ENCODE measurements at places on chromosomes 12 and 14.
A peak's percentile ranks its signal among the peaks of the same experiment; 100 is the strongest.

- DNase-seq, result peak; percentile 66
Measured at GRCh38 chr12:26629864-26630263, 203.1 kb downstream of the ITPR2 start.

- DNase-seq, result no peak
Measured at GRCh38 chr14:76718306-76719040, 42.8 kb upstream of the VASH1 start.

GRCh38 chr12:106780010-106780631, 5.6 kb downstream of the RIC8B start:
- DNase-seq, result peak; percentile 47

DNA sequence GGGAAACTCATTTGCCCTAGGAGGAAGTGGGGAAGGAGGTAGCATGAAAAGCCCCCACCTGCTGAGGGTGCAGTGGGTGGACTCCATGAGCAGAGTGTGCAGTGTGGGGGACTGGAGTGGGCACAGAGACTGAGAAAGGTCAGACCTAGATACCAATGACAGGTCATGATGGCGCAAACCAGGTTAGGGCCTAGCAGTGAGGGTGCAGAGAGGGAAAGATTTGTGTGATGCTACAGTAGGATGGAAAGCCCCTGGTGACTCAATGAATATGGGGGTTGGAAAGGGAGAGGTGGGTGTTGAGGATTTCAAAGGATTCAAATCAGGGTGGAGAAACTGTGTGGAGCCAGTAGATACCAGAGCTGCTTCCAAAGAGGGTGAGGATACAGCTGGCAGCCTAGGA, 319.2 kb downstream of the DPF3 start:
- DNase-seq, result no peak

DNA sequence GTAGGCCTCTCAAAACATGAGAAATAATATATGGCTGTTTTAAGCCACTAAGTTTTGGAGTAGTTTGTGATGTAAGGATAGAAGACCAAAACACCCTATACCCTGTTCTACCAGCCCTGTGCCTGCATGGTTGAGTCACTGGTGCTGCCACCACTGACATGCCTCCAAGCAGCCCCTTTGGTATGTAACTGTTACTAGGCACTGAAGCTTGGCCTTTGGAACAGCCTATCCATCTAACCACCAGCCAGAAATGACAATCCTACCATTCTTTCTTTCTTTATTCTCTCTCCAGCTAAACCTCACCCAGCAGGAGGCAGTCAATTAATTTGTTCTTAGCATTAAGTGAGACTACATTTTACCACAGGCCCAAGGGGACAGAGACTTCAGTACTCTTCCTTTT, 240.3 kb downstream of the MSRB3 start:
- no peak for DNase-seq

DNA sequence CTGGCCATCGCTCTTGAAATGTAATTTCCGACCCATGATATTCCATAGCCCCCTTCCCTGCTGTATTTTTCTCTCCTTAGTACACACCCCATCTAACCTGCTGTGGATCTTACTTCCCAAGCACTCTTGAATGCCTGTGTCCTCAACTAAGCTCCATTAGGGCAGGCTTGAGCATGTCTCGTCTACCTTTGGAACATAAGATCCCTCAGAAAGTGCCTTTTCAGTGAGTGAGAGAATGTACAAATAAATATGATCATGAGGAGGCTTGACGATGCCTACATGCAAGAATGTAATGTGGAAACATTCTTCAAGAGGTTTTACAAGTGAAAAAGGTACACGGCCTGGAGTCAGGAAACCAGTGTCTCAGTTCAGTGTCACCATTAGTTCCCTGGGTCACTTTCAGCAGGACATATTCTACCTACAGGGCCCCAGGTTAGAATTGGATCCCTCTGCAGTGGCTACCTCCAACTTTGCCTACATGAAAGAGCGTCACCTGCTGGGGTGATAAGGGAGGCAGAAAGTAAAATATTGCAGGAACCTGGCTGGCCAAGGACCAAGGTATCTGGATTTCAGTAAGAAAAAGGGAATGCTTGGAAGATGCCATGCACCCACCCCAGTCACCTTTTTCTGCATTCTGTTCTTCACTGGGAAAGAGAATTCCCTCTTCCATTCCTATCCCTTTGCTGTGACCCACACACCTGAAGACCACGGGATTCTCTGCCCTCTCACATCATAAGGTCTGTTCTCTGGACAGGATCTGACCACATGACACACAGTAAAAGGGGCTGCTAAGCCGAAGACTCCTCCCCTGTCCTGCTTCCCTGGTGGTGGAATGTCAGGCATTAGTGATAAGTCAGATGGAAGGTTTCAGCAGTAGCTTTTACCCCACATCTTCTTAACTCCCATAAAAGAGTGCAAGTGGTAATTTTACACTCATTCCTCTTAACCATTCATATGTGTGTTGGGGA, 24.6 kb upstream of the SERPINA1 start:
- peak; percentile 21 for DNase-seq

DNA sequence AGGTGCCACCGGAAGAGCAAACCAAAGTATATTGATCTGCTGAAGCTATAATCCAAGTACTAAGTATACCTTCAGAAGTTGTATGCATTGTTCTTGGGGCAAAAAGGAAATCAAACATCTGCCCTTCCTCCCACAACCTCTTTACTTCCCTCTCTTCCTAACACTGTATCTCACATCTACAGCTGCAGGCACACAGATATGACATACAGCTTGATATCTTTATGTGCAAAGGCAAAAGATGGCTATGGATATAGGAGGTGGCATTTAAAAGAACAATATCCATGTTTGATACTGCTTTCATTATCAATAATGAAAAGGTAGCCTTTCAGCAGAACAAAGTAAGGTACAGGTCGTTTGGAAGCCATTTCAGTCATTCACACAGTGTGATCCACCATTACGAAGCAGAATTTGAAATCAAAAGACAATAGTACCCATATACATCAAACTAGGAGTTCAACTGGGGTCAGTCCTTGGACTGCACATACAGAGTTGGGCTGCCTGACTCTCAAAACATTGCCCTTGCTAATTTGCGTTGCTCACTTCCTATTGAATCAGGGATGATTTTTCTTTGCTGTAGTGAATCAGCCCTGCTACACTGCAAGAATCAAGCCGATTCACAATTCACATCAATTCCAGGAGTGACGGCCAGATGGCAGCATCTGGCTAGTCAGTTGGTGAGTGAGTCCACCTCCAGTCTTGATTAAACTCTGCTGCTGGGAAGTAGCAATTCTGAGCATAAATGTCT, 8.9 kb downstream of the ANG start:
- DNase-seq, result peak; percentile 78

DNA sequence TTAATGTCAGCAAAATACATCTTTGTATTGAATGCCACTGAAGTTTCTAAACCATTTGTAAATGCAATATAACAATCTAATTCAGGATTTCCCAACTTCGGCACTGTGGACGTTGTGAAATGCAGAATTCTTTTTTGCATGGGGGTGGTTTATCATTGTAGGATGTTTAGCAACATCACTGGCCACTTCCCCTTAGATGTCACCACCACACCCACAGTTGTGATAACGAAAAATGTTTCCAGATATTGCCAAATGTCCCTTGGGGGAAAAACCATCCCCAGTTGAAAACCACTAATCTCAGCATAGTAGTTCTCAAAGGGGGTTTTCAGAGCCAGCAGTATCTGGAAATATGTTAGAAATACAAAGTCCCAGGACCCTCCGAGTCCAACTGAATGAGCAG, 203.3 kb downstream of the NAV3 start:
- peak; percentile 90 for DNase-seq

GRCh38 chr12:58701536-58701935, 218.8 kb downstream of the LRIG3 start:
- no peak for DNase-seq

DNA sequence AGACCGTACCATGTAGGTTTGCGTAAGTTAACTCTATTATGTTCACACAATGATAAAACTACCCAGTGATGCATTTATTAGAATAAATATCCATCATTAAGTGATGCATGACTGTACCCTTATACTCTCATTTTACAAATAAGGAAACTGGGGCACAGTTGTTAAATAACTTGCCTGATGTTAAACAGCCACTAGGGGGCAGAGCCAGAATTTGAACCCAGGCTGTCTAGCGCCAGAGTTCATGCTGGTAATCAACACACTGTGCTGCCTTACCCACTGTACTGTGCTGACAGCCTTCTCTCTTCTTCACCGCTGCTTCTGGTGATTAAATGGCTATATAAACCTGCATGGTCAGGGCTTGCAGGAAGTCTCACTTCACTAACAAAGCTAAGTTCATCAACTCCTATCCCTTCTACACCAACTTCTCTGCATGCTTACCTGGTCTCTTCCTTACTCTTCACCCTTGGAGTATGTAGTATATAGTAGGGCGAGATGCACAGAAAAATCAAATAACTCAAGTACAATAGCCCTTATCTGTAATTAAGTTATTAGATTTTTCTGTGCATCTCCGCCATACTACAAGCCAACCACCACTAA, 43.6 kb upstream of the APPL2 start:
- DNase-seq, result peak; percentile 39

GRCh38 chr14:96030108-96030760, 8.9 kb upstream of the C14orf132 start:
- DNase-seq, result no peak

DNA sequence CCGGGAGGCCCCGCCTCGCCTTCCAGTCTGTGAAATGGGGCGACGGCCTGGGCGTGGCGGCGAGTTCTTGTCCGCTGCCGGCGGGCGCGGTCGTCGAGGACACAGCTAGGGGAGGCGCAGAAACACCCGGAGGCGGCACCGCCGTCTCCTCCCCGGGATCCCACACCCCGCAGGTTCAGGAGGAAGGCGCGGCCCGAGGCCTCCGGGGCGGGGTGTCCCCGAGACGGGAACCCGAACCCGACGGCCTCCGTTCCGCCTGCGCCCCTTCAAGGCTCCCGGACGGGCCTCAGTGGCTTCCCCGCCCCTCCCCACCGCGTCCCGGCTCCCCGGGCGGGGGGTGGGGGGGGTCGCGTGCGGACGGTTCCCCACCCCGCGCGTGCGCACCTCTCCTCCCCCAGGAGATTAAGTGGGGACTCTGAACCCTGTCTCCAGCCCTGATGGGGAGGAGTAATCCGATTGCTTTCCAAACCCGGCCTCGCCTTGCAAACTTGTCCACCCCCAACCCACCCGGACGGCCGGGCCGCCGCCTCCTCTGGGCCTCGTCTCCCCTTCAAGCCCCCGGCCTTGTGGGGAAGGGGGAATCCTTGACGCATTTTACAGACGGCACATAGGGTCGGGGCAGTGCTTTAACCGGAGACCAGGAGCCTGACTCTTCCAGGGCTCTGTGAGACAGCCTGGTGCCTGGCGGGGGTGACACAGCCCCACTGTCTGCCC, 35.3 kb upstream of the ANKRD9 start:
- DNase-seq, result no peak

GRCh38 chr12:51841727-51842126, 6.8 kb downstream of the FIGNL2 start:
- no peak for DNase-seq

- no peak for DNase-seq
Measured at GRCh38 chr14:76921088-76921399, 94.8 kb downstream of the LRRC74A start.

- no peak for DNase-seq
Measured at GRCh38 chr14:22794551-22794951, 20.7 kb downstream of the SLC7A7 start.

GRCh38 chr12:80120994-80121393, 21.7 kb downstream of the OTOGL start:
- DNase-seq, result no peak

DNA sequence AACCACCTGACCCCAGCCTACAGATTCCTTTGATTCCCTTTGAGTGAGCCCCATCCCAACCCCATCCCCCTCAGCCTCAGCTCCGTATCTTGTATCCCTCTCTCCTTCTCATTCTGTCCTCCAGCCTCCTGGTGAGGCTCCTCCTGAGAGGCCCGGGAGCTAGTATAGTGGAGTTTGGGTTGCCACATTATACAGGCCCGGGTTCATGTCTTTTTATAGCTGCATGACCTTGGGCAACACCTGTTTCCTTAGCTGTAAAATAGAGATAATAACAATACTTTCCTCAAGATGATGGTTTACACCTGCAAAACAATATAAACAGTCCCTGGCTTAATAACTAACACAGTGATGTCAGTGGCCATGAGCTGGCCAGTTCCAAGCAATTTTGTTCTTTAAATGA, 89.8 kb downstream of the STAB2 start:
- no peak for DNase-seq

GRCh38 chr12:88895634-88896033, 315.4 kb upstream of the KITLG start:
- DNase-seq, result no peak

- no peak for DNase-seq
Measured at GRCh38 chr12:6177642-6178358, 22.4 kb upstream of the CD9 start.

DNA sequence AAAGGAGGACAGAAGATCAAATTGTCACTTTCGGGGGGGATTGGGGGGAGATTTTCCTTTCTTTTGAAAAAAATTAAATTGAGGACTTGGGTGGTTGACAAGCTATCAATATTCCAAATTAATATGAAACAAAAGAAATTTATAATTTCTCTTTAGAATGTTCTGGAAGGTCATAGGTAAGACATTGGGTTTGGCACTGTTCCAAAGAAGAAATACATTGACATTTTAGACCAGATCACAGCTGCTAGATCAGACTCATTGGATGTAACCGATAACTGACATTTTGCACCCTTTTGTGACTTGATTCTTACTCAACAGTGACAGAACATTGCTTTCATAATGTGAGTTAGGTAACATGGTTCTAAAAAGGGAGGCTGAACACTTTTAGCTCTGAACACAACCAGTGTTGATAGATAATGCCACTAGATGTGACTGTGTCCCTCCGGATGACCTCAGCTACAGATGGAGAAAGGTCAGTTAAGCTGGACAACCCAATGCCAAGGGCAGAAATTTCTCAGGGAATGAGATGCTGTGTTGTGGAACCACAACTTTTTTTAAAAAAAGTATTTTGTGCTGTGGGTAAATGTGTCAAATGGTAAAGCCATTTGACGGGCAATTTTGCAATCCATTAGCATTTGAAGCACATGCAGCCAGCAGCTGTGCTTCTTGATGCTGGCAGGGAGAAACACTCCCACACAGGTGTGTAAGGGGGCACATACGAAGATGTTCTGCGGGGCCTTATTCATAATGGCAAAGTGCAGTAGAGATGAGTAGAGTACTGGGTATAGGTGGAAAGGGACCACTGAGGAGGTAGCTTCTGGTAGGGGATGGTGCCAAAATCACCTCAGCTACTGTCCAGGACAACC, 62.9 kb downstream of the RFX4 start:
- DNase-seq, result no peak

DNA sequence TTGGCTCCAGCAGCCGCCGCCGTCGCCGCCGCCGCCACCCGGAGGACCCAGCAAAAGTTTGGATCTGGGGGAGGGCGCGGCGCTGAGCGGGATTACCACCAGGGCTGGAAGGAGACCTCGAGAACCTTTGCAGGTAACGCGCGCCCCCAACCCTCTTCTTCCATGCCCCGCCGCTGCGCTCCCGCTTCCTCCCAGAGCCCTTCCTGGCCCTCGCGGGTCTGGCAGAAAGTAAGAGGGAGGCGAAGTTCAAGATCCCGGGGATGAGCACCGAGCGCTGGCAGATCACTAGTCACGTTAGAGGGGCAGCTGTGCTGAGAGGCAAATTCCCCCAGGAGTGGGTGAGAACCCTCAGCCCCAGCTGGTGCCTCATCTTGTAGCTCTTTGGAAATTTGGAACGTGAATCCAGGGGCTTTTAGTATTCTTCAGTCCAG, 3.9 kb downstream of the FLRT2 start:
- no peak for DNase-seq

GRCh38 chr14:33120341-33120740, 181.7 kb downstream of the NPAS3 start:
- peak; percentile 2 for DNase-seq

- peak; percentile 76 for DNase-seq
Measured at GRCh38 chr14:75088566-75089373, 19.3 kb downstream of the ZC2HC1C start.

Measured in fibroblast of the aortic adventitia (primary cell).